ENCODE measurements at places on chromosomes 12 and 14.

GRCh38 chr14:40119321-40119720 lies 687.1 kb upstream of the FBXO33 start:
- no peak for DNase-seq

GRCh38 chr12:64560396-64561301 lies 49.6 kb upstream of the RASSF3 start:
- peak; percentile 56 for DNase-seq

DNA sequence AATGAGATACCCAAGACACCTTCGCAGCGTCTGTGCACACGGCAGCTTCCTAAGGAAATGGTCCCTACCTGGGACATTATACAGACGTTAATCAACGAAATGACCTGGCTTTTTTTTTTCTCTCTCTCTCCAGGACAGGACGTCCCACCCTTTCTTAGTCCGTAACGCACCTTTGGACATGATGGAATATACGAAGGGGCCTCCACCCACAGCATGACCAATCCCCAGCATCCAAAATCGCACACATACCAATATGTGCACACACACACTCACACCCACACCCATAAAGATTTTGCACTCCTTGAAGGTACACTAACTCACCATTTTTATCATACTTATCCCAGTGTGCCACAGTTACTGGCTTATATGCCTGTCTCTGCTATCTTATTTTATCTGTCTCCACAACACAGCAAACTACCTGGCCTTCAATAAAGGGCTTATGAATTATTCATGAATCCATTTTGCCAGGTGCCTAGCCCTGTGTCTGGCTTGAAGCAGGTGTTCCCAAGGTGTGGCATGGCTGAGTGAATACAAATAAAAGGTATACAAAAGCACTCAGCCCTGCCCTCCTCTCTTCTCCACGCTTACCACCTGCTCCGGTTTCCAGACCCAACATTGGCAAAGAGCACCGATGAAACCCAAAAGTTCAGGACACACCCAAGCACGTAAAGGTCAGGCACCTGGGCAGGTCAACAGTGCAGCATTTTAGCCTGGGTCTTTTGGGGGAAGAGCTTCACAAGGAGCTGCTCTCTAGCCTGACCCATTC lies 2.2 kb downstream of the SCNN1A start:
- DNase-seq, result no peak

- DNase-seq, result no peak
Measured at GRCh38 chr12:56398324-56398723, 35.7 kb upstream of the APOF start.

DNA sequence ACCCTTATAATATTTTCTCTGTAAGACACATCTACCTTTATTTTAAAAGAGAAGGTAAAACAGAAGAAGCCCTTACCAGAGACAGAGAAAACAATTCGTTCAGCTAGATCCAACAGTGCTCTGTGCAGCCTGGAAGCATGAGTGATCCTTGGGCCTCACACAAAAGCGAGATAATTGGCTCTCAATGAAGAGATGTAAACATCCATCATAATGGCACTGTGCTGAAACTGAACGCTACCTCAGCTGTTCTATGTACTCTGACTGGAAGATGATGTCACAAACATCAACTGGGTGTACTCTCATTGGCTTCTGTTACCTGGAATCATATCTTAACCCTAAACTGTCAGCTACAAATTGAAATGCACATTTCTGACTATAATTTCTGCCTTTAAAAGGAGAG lies at the start of gene MGAT4C:
Gene MGAT4C, minus strand, starts transcription at position 229 of the 400 bp plus-strand sequence.
- no peak for DNase-seq

GRCh38 chr14:55973911-55974630 lies 144.1 kb upstream of the PELI2 start:
- DNase-seq, result no peak

DNA sequence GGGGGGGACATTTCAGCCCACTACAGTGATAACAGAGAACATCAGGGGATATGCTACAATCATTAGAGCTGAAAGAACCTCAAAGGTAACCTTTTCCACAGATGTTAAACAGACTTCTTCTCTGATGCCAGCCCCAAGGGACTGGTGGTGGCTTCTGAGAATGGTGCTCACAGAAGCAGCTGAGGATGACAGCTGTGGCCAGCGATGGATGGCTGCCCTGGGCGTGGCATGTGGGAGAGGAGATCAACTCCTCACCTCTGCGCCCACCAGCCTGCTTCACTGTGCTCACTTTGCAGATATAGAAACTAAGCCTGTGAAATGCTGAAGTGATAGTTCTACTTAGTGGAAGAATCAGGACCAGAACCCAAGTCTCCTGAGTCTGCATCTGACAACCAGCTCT lies 33.0 kb downstream of the FOXN3 start:
- DNase-seq, result no peak

- DNase-seq, result no peak
Measured at GRCh38 chr14:91112194-91112593, 1.7 kb upstream of the DGLUCY start.

DNA sequence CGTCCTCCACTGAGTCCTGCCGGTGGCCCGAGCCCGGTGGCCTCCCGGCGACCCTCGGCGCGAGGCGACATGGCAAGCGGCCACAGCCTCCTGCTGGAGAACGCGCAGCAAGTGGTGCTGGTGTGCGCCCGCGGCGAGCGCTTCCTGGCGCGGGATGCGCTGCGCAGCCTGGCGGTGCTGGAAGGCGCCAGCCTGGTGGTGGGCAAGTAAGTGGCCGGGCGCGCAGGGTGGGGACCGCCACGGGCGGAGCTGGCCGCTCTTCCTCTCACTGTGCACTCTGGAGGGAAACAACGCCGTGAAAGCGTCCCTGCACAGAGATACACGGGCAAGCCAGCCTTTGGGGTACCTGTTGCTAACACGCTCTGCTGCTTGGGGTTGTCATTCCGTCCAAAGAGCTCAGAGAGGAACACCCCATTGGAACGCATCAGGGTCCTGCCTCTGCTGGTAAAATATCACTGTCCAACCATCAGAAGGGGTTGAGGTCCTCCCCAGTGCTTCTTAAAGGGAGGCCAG lies at the start of gene AMDHD1:
Gene AMDHD1, plus strand, starts transcription at position 2 of the 513 bp plus-strand sequence. Its CDS starts 68 bp downstream, at position 70.
- peak; percentile 53 for DNase-seq

GRCh38 chr14:103932791-103933490 lies 4.7 kb downstream of the TDRD9 start:
- DNase-seq, result peak; percentile 79

GRCh38 chr14:68525516-68525915 lies 267.4 kb downstream of the ZFP36L1 start:
- DNase-seq, result no peak

DNA sequence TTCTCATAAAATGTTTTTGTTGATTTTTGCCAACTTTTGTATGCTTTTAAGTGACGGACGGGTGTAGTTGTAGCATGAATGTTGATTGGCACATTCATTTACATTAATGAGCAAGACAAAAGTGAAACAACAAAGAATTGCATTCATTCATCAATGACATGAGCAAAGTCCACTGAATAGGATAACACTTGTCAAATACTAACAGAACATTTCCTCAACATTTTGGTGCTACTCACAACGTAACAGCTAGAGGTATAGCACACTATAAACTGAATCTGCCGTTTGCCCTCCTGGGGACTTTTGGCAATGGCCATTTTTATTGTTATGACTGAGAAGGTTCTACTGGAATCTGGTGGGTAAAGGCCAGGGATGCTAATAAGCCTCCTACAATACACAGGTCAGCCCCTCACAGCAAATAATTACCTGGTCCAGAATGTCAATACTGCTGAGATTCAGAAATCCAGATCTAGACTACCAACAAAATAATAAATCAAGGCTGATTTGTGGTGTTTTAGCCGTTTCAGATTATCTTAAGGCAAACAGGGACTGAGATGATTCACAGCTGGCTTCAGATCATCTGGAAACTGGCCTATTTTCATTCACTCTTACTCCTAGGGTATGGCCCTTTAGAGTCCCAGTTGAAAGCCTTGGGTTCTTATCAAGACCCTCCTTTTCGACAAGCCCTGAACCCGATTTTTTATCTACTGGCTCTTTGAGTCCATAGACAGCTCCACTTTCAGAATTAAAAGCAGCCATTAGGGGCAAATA lies 22.5 kb upstream of the CDKN3 start:
- DNase-seq, result no peak

DNA sequence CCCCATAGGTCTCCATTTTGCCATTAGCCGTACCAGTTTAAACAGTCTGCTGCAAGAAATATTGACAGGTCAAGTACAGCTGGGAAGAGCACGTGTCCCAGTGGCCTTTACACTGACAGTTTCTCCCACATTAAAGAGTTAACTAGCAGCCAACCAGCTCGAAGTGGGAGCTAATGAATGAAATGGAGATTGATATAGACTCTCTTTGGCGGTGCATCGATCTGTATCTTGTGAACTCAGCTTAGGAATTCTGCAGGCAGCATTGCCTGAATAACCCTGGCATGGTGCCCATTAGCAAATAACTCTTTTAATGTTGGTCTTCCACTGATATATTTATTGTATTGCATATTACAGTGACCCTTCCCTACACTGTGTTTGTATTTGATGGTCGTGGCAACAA lies 319.4 kb downstream of the EGLN3 start:
- no peak for DNase-seq

DNA sequence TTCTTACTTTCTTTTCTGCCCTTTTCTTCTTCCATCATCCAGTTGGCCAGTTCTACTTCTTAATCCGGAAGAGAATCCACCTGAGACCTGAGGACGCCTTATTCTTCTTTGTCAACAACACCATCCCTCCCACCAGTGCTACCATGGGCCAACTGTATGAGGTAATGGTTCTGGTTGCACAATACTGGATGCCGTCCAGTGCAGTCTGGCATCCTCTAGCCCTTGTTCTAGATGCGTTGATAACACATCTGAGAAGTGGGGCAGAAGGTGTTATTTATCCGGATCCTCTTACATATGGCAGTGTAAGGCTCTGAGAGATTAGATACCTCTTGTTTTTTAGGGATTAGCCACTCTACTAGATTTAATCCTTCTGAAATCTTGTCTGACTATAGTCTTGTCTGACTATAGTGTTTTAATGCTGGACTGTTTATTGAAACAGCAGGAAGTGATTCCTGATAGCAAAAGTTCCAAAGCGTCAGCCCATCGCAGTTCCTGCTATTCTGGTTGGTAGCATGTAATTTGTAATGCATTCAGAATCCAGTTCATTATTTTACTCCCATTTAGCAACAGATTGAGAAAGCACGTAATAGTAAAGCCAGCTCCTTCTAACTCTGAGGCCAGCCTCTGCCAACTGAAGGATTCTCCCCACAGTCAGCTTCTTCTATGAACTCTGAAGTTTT lies 7.9 kb downstream of the GABARAPL1 start:
- DNase-seq, result no peak

DNA sequence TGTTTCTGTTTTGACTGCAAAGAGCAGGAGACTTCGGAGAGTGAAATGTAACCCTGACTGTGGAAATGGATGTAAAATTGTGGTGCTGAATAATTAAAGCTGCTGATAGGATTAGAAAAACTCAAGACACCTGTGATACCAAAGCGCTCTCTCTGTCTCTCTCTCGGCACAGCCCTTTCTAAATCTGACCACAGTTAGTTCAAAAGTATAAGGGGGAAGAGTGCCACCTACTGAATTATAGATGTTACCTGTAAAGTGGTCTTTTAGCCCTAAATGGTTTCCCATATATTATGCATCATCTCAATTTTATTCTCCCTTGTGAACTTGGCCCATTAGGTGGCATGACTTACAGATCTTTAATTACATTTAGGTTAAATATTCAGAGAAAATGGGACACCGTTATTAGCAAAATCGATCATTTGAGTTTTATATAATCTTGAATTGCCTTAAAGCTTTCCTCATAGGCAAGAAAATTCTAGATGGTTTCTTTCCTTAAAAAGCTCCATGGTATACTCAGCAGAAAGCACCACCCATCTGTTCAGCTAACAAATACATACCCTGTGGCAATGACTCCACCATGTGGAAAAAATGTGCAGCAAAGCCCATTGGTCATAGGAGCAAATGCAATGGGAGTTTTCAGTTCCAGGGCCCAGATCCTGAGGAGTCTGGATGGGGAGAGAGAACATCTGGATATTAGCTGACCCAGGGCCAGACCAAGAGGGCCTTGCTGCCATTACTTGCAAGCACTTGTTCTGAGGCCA lies 18.1 kb downstream of the RFC5 start:
- peak; percentile 37 for DNase-seq

GRCh38 chr12:130031571-130032189 lies 127.9 kb upstream of the TMEM132D start:
- DNase-seq, result peak; percentile 55

GRCh38 chr12:99759444-99759843 lies 111.9 kb downstream of the GARIN6 start:
- DNase-seq, result no peak

DNA sequence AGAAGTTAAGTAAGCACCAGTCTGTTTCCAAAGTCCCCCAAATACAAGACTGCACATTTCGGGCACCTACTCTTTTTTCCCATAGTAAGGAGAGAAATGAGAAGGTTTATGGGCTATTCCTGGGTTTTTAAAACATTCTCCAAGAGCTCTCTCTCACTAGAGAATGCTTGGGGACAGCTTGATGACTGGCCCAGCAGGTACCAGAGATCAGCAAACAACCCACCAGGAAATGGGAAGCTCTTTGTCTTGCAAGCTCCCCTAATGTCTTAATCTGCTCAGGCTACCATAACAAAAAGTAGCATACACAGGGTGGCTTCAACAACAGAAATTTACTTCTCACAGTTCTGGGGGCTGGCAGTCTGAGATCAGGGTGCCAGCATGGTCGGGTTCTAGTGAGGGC lies 41.8 kb upstream of the CRY1 start:
- no peak for DNase-seq

DNA sequence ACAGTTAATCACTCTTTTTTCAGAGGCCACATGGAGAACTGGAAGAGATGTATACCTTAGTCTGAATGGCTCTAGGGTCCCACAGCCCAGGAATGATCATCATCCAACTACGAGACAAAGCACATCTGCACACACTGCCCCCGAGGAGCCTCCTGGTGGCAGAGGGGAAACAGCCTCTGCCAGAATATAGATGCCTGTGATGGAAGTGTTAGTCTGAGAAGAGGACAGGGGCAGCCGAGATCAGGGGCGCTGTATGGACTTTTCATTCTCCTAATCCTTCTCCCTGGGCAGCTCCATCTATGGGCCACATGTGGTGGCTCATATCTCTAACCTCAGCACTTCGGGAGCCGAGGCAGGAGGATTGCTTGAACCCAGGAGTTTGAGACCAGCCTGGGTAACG lies 82.8 kb upstream of the CAPRIN2 start:
- no peak for DNase-seq

- DNase-seq, result no peak
Measured at GRCh38 chr14:101019990-101020710, 116.6 kb upstream of the RTL1 start.

GRCh38 chr12:118704527-118705241 lies 276.7 kb upstream of the SRRM4 start:
- no peak for DNase-seq

DNA sequence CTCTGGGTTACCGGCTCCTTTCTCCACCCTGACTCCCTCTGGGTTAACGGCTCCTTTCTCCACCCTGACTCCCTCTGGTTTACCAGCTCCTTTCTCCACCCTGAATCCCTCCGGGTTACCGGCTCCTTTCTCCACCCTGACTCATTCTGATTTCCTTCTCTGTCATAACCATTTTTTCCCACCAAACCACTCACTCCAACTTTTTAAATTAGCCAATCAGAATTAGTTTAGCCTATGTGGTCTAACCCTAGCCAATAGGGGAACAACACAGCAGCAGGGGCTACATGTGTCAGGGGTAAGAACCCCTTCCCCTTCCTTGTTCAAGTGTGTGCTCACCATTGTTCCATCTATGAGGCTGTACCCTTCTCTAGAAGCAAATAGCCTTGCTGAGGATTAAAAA lies 98.4 kb upstream of the RBM19 start:
- no peak for DNase-seq

- no peak for DNase-seq
Measured at GRCh38 chr14:92984082-92984788, 61.3 kb downstream of the CHGA start.

- DNase-seq, result no peak
Measured at GRCh38 chr12:113473942-113474341, 2.3 kb upstream of the LHX5 start.

- no peak for DNase-seq
Measured at GRCh38 chr12:77814386-77814785, 16.3 kb upstream of the NAV3 start.

Measured in RWPE1 (cell line).